Foreskin keratinocyte (primary cell): ENCODE measurements at places on chromosomes 5 and 9. TPM values are rescaled to one million over a fixed set of nuclear protein-coding genes. Genes with fewer than 3 reads are reported as not detected.

The MVB12B gene
- 3.1 and 4.7 TPM in 2 replicates for total RNA-seq

The ANKRD18A gene
- 6.4 and 8.4 TPM in 2 replicates for total RNA-seq

The GABRA6 gene
- total RNA-seq, result not detected in 2 replicates

The SPINK6 gene
- 0.61 and 1.1 TPM in 2 replicates for total RNA-seq

DNA sequence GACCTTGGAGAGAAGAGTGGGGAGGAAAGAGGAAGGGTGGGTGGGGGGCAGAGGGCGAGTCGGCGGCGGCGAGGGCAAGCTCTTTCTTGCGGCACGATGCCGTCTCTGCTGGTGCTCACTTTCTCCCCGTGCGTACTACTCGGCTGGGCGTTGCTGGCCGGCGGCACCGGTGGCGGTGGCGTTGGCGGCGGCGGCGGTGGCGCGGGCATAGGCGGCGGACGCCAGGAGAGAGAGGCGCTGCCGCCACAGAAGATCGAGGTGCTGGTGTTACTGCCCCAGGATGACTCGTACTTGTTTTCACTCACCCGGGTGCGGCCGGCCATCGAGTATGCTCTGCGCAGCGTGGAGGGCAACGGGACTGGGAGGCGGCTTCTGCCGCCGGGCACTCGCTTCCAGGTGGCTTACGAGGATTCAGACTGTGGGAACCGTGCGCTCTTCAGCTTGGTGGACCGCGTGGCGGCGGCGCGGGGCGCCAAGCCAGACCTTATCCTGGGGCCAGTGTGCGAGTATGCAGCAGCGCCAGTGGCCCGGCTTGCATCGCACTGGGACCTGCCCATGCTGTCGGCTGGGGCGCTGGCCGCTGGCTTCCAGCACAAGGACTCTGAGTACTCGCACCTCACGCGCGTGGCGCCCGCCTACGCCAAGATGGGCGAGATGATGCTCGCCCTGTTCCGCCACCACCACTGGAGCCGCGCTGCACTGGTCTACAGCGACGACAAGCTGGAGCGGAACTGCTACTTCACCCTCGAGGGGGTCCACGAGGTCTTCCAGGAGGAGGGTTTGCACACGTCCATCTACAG lies 760 bp downstream of the NPR3 start:
- DNase-seq, result peak; percentile 39

DNA sequence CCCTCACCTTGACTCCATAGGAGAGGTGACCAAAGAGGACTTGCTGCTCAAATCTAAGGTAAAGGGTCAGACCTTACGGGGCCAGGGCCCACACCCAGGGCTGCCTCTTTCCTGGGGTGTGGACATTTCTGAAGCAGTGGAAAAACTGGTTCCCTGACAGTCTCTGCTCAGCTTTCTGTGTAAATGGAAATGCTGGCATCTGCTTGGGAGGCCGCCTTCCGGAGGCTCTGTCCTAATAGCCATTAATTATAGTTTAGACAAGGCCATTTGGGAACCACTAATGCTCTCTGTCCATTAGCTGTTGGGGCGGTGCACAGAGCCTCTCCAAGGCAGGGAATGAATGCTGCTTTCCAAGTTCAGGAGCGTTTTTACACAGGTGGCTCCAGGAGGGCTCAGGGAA lies 17.3 kb downstream of the USP20 start:
- DNase-seq, result no peak

DNA sequence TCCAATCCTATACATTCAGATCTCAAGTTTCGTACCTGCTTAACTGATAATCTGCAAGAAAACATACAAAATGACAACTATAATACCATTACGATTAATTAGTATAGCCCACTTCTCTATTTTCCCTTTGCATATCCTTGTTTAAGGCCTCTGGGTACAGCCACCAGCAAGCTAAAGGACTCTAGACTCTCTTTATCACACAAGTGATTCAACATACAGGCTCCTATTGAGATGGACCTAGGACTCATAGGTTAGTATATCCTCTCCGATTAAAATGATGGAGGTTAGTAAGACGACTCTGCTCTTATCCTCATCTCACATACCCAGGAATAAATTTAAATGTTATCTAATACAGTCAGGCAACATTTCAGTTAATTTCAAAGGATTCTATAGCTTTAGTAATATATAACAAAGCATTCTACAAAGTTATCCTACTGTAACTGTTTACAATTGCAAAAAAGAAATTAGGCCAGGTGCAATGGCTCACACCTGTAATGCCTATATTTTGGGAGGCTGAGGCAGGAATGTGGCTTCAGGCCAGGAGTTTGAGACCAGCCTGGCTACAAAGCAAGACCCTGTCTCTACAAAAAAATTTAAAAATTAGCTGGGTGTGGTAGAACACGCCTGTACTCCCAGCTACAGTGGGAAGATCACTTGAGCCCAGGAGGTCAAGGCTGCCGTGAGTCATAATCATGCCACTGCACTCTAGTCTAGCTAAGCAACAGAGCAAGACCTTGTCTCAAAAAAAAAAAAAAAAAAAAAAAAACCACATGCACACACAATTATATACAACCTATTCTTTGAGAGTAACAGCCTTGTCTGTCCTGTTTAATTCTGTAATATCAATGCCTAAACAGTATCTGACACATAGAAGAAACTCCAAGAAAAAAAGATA lies 15.4 kb downstream of the HAUS6 start:
- no peak for DNase-seq

DNA sequence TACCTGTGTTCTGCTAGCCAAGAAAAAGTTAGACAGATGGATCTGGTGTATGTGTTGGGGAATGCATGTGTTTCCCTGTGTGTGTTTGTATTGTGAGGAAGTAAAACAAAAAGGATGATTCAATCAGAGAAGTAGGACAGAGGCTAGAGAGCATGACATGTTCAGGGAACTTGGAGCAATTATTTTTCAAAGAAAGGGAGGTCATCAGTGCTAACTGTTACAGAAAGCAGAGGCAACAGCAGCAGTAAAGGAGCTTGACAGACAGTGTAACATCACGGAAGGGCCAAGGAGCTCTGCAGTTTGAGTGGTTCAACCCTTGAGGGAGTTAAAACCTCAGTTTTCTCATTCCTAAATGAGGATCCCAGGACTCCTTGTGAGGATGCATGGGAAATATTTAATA lies 13.2 kb downstream of the SPINK1 start:
- DNase-seq, result no peak

- peak; percentile 44 for DNase-seq
These were observed 141.8 kb downstream of the PAX5 start for GRCh38 chr9:36892279-36892678.

- DNase-seq, result no peak
These were observed 13.0 kb upstream of the PLIN2 start for GRCh38 chr9:19140259-19140658.

GRCh38 chr9:13088720-13089427 lies 190.6 kb downstream of the MPDZ start:
- DNase-seq, result peak; percentile 42

GRCh38 chr5:61719124-61719523 lies 387.1 kb downstream of the ZSWIM6 start:
- no peak for DNase-seq

GRCh38 chr9:115594557-115594956 lies 476.6 kb upstream of the TNC start:
- DNase-seq, result peak; percentile 25

- DNase-seq, result no peak
These were observed 68.1 kb upstream of the FREM1 start for GRCh38 chr9:14978022-14979000.

DNA sequence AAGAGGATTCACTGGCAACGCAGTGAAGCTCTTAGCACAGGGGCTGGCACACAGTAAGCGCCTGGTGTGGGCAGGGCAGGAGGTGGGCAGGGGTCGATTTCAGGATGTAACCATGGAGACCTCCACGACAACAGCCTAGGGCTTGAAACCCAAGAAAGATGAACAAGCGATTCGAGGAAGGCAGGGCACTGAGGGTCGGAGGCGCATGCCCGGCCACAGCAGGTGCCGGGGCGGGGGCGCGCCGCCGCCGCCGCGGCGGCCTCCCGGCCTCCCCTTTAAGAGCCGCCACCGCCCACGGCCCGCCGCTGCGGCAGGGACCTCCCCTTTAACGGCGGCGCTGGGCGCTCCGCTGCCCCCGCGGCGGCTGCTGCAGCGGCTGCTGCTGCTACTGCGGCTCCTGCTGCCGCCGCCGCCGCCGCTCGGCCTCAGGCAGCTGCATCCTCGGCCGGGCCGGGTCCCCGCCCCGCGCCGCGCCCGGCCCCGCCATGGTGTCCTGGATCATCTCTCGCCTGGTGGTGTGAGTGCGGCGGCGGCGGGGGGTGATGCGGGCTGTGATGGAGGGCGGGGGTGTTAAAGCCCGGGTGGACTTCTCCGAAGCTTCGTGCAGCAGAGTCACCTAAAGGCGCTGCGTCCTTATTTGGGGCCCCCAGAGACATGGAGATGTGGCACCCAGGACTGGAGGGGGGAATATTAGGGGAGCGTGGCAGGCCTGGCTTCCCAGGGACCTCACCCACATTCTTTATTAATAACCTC lies at the start of gene REEP2:
REEP2 (plus strand) TSS at position 334 of the 753 bp plus-strand sequence; CDS start at position 486, 152 bp downstream.
- DNase-seq, result no peak

DNA sequence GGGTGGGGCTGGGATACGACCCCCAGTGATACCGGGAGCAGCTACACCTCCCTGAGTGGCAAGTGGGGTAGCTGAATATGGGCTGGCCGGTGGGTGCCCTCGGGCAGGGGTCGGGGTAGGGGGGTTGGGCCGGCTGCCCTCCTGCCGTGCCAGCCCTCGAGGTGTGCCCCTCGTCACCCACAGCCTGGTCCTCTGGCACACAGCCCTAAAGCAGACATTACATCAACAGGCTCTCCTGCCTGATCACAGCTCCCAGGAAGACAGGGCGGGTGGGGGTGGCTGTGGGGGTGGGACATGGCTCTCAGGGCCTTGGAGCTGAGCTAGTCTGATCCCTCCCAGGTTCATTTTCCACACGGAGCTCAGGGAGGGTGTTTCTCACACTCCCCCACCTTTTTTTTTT lies 23.2 kb downstream of the FBXW5 start:
- DNase-seq, result no peak

DNA sequence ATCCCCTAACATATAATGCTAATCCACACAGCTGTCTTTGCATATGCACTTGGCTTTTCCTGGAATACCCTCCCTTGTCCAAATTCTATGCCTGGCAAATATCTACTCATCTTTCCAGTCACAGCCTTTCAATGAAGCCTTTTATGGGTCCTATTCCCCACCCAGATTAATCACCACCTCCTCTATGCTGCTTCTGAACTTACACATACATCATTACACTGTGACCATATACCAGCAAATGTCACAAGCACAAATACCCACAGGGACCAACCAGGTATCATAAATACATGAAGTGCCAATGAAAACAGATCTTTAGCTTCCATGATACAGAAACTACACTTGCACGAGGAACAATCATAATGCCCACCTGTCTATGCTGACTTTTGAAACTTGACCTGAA lies 22.3 kb downstream of the LPAR1 start:
- peak; percentile 20 for DNase-seq

GRCh38 chr9:95457769-95458168 lies 59.0 kb downstream of the PTCH1 start:
- no peak for DNase-seq

DNA sequence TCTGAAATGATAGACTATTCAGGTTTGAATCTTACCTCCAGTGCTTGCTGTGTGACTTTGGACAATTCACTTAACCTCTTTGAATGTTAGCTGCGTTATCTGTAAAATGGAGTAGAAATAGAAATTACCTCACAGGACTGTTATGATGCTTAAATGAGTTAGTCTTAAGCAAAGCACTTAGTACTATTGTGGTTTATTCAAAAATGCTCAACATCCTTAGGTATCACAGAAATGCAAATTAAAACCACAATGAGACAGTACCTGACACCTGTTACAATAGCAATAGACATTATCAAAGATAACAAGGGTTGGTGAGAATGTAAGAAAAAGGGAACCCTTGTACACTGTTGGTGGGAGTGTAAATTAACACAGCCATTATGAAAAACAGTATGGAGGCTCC lies 77.6 kb upstream of the FREM1 start:
- no peak for DNase-seq
